ENCODE measurements at places on chromosomes 4 and X.

DNA sequence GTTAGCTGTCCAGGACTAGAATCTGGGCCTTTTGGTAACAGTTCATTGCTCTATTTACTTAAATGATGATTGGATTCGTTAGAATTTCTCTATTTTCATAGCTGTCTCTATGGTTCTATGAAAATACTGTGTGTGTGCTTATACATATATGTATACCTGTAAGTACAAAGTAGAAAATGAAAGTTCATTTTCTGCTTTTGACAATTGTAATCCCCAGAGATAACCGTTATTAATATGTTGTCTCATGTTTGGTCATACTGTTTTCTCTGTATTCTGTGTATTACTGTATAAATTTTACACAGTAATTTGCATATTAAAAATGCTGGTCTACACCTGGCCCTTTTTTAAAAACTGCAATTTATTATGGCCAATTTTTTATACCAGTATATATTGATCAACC, 55.4 kb downstream of the CLCN3 start:
- DNase-seq = no peak

GRCh38 chr4:184395451-184395917, 78.9 kb downstream of the IRF2 start:
- no peak for DNase-seq

DNA sequence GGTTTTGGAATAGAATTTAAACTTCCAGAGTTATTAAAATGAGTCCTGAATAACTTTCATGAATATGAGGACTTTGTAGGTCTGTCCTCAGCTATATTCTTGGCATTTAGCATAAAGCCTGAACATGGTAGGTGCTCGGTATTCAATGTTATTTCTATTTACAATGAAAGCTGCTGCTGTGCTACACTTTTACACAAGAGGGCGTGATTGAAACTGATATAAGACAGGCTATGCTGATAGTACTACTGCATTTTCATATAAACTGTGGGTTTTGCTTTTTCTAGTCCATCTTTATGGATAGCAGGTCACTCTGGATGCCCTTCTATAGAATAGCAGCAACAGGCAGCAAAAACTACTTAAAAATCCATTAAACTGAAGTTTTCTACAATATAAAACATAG, 12.3 kb upstream of the GNPDA2 start:
- DNase-seq = no peak

DNA sequence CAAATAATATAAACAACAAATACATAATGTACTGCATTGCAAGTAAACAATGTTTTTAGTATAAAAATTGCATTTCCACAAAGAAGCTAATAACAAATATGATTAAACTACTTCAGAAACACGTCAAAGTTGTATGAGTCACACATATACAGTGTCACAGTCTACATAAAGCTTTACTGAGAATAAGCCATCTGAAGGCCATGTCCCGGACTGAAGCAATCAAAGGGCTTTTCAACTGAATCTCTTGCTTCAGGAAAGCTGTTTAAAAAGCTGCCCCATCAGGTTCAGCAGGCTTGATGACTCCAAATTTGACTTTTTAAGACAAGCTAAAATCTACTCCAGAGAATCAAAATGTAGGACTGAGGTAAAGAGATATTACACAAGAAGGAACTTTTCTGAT, 1476.8 kb downstream of the ADGRL3 start:
- DNase-seq = no peak

DNA sequence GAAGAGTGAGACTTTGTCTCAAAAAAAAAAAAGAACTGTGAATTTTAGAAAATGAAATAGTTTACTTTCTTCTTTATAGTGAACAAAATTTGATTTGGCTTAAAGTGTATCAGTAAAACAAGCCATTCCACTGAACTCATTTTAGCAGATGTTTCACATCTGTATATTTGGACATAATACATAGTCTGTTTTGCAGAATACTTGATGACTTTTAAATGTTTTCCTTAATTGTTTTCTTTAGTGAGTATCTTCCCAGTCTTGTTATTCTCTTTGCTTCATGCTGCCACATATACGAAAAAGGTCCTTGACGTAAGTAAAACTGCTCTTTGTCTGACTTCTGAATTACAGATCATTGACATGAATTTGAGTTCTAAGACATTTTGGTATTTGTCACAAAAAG, 8.3 kb downstream of the TMEM33 start:
- no peak for DNase-seq

DNA sequence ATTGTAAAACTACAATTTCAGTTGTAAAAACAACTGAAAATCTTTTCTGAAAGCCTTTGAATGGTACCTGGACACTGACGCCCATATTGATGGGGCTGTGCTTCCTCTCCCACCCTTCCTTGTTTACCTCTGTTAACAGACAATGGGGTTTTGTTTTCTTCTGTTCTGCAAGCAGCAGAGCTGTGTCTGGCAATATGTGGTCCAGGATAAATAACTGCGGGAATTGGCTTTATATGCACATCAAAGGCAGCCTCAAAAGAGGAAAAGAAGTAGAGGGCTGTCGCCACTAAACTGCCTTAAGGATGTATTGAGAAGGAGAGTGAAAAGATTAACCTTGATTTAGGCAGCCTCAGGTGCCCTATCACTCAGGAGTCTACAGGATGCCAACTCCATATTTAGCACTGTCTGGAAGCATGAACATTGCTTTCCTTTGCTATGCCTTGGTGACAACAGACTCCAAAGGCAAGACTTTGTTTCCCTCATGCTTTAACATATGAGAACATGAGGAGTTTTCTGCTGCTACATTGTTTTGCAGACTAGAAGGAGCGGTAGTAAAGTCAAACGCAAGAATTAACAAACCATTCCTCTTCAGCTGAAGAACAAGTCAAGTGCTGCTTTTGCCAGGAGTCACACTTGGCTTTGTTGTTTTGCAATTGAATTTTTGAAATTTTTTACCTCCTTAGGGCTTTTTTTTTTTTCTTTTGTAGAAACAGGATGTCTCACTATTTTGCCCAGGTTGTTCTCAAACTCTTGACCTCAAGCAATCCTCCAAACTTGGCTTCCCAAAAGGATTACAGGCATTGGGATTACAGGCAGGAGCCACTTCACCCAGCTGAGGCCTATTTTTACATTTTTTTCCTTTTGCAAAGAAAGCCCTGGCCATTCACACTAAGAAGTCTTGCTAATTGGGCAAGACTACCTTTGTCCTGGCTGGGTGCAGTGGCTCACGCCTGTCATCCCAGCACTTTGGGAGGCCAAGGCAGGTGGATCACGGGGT, 3.0 kb downstream of the IL21 start:
- DNase-seq = no peak

DNA sequence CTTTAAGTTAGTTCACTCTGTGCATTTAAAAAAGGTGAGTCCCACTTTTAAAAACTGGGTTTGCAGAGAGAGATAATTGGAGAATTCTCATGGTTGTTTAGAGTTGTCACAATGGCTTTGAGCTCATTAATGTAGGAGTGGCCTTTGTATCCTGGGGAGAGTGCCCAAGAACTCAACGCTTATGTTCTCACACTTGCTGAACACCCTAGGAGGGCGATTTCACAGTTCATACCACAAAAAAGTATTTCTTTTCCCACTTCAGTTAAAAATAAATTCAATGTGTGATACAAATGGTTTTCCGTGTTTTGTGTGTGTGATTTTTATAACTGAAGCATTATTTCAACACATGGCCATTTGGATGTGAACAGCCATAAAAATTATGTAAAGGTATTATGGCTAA, 8.4 kb downstream of the EMCN start:
- no peak for DNase-seq

GRCh38 chr4:4619821-4620220, 78.0 kb upstream of the STX18 start:
- DNase-seq = no peak
